Myocyte (in vitro differentiated cells): ENCODE measurements at places on chromosomes 16 and 17.
A peak's percentile ranks its signal among the peaks of the same experiment; 100 is the strongest.

DNA sequence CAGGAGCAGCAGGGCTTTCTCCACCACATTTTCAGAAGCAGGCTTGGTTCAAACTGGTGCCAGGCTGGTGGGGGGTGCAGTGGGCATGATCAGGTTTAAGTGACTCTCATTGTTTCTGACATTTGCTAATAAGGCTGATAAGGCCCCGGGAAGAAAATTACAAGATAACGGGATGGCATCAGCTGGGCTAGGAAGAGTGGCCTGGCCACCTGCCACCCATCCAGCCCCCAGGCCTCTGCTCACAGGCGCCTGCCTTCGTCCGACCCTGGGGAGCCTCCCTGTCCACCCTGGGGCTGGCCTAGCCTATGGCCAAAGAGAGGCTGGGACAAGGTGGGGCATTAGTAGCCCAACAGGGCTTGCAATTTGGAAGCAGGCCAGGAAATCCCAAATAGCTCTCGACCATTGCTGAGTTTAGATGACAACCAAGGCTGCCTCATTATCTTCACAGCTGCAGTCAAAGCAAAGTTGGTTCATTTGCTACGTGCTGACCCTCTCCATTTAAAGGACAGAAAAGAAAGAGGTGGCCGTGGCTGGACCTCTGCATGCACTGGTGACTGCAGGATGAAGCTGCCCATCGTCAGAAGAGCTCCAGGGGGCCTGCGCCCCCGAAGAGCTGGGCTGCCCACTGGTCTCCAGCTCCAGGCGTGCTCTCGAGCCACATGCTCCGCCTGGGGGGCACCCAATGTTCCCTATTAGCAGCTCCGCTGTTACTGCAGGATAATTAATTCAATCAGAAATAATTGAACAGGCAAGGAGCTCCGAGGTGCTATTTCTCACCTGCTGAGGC is 44.9 kb downstream of the PEMT start:
- no peak for DNase-seq

DNA sequence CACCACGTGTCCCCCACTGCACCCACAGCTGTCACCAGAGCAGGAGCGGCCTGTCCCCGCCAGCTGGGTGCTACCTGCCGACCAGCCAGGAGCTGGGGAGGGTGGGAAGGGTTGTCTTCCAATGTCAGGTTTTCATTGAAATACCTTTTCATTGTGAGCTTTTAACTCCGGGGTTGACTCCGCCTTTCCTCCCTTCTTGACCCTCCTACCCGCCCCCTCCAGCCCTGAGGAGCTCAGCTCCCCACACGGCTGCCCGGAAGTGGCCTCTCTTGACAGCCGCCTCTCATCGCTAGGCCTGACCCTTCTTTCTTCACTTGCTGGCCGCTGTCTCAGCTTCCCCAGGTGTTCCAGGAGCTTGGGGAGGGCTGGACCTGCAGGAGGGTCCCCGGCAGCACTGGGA is 21.2 kb upstream of the GNG13 start:
- no peak for DNase-seq

- DNase-seq: no peak
Measured at GRCh38 chr17:61634942-61635538, 44.0 kb upstream of the NACA2 start.

DNA sequence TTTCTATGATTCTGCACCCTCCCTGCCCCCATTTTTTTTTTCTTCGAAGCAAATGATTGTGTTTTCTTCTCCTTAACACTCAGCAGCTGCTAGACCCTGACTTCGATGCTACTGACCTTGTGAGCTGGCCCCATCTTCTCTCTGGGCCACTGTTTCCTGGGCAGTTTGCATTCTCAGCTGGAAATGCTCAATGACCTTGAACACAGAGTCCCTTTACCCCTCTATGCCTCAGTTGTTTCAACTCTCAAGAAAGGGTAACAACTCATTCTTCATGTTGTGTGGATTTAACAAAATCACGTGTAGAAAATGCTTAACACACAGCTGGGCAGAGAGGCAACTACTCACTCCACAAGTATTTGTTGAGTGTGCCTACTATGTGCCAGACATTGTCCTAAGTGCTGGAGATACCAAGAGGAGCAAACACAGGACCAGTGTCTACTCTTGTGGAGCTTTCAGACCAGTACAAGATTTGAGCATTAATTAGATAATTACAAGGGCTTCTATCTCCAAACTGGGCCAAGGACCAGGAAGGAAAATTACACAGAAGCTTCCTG is 66.2 kb downstream of the IQCK start:
- no peak for DNase-seq

GRCh38 chr16:54102888-54103866 is 183.4 kb downstream of the IRX3 start:
- no peak for DNase-seq

DNA sequence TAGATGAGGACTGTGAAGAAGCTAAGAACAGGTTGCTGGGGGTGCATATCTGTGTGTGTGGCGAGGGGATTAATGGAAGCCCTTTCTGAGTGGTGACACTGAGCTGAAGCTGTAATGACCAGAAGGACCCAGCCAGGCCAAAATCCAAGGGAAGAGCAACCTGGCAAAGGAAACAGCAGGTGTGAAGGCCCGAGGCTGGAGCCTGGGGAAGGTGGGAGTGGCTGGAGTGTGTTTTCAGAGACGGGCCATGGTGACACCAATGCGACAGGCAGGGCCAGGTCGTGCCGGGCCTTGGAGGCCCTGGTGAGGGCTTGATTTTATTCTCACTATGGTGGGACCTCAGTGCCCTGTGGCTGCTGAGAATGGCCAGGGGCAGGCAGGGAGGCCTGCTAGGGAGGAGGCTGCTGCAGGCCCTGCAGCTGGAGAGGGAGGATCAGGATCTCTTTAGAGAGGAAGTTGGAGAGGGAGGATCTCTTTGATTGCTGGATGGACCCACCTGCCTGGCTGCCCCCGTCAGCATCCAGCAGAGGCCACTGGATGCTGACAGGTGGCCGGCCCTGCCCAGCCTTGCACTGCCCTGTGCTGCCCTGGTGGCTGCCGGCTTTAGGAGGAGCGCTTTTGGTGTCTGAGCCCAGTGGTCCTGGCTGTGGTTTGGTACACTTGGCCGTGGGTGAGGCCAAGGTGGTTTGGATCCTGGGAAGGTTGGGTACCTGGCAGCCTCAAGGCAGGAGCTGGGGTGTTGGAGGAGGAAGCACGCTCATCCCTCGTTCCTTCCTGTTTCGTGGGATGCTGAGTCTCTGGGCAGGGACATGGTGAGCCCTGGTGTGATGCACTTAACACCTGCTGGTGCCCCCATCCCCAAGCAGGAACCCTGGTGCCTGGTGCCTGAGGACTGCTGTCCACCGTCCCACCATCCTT is 188.3 kb downstream of the SEC14L1 start:
- DNase-seq: no peak

DNA sequence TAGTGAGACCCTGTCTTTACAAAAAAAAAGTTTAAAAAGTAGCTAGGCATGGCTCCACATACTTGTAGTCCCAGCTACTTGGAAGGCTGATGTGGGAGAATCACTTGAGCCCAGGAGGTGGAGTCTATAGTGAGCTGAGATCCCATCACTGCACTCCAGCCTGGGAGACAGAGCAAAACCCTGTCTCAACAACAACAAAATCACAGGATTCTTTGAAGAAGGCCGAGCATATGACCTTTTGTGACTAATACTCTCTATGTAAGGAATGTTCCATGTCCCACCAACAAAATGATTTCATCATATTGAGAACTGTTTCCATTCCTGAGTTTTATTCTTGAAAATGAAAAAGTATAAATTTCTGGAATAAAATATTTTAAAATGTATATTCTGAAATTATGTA is 58.9 kb upstream of the EFCAB3 start:
- no peak for DNase-seq

- DNase-seq: no peak
Measured at GRCh38 chr17:59267776-59268175, 47.5 kb downstream of the GDPD1 start.

- no peak for DNase-seq
Measured at GRCh38 chr17:46180892-46181274, 12.3 kb downstream of the KANSL1 start.

GRCh38 chr16:65068151-65068740 is 53.6 kb downstream of the CDH11 start:
- DNase-seq: peak; percentile 76

DNA sequence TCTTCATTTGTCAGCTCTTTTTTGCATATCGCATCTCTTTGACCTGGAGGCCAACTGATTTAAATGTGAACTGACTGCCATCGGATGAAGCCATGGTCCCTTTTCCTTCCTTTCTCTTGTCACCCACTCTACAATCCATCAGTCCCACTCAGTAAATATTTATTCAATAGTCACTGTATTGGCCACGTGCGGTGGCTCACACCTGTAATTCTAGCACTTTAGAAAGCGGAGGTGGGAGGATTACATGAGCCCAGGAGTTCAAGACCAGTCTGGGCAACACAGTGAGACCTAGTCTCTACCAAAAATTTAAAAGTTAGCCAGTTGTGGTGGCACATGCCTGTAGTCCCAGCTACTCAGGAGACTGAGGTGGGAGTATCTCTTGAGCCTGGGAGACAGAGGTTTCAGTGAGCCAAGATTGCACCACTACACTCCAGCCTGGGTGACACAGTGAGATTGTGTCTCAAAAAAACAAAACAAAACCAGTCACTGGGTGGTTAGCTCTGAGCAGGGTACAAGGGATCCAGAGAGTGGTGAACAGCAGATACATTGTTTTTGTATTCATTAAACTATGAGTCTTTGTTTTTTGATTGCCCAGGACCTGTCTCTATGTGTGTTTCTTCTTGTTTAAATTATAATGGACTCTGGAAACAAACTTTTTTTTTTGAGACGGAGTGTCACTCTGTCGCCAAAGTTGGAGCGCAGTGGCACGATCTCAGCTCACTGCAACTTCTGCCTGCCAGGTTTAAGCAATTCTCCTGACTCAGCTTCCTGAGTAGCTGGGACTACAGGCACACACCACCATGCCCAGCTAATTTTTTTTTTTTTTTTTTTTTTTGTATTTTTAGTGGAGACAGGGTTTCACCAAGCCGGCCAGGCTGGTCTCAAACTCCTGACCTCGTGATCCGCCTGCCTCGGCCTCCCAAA is 6.9 kb downstream of the PHAF1 start:
- no peak for DNase-seq

DNA sequence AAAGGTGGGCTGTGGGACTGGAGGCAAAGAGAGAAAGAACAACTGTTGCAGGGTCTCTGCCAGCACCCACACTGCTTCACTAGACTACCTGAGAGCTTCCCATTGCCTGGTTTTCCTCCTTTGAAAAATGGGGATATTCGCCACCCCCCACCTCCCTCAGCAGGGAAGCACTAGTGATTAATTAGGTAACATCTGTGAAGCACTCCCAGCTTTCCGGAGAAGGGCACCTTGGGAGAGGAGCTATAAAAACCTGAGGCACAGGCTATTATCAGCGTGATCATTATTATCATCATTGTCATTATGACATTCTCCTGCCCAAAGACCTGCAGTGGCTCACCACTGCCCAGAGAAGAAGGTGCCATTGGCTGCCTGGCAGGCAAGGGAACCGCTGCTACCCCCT is 83.5 kb downstream of the XYLT1 start:
- DNase-seq: no peak

DNA sequence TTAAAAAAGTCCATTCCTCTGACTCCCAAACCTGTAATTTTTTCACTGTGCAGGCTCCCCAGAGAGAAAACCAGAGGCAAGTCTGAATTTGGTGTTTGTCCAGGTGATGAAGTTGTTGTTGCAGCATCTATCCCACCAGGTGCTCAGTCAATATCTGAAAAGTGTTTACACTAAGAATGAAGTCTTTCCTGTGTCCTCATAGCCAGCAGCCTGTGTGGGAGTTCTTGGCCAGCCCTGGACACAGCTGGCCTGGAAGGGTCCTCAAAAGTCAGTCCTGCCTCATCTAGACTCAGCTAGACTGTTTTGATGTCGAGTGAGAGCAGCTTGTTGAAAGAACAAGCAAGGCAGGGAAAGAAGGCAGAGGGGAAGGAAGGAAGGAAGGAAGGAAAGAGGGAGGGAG is 3.3 kb upstream of the PMP22 start:
- no peak for DNase-seq

- DNase-seq: no peak
Measured at GRCh38 chr17:37671028-37671823, 28.0 kb upstream of the DDX52 start.

DNA sequence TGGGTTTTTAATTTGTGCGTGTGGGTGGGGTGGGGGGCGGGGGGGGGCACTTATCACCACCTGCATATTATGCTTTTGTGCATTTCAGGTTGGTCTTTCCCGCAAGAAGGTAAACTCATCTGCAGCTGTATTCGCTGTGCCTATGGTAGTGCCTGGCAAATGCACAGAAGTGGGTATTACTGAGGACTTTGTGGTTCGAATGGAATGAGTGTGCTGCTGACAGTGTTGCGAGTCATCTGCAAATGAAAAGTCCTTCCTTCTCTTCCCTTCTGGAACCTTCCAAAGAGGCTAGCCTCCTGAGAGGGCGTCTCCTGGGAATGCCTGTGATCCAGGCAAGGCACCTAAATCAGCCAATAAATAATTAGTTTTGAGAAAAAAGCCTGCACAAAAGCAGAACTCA is 532.9 kb downstream of the MAF start:
- no peak for DNase-seq
